ENCODE measurements at places on chromosomes 16 and 17. TPM values are rescaled to one million over a fixed set of nuclear protein-coding genes. Genes with fewer than 3 reads are reported as not detected.

CHAD gene
- total RNA-seq, result not detected

ADAD2 gene
- total RNA-seq, result 0.10 TPM

CAVIN1 gene
- total RNA-seq, result 1,287 TPM

OR3A3 gene
- not detected for total RNA-seq

TEX14 gene
- under 0.01 TPM for total RNA-seq
